Left colon (tissue), 2 donors: ENCODE measurements at places on chromosomes 4 and X. TPM values are rescaled to one million over a fixed set of nuclear protein-coding genes. Genes with fewer than 3 reads are reported as not detected.
A peak's percentile ranks its signal among the peaks of the same experiment; 100 is the strongest.

GRCh38 chrX:30733852-30734660 lies 80.8 kb downstream of the GK start:
- no peak for DNase-seq

DNA sequence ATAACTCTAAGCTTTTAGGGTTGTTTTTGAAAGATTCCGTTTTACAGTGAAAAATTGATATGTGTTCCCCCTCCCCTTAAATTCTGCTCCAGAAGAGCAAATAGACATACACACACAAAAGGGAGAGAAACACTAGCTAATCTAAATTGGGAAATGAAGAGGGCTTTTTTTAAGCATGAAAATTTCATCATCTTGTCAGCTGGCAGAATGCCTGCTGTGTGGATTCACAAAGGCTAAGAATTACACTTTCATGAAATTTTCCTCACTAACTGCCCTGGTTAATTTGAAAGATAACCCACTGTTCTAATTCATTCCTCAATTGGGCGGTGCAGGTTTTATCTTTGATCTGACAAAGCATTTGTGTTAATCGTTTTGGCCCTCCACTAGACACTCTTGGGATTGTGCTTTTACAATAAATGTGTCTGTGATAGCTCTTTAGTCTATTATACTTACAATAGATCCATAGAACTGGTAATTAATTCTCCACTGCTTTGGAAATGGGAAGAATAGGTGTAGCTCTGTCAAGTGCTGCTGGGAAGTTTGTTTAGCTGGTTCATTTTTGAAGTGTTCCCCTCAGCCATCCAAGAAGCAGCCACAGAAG lies 152.9 kb downstream of the POLA1 start:
- no peak for DNase-seq

DNA sequence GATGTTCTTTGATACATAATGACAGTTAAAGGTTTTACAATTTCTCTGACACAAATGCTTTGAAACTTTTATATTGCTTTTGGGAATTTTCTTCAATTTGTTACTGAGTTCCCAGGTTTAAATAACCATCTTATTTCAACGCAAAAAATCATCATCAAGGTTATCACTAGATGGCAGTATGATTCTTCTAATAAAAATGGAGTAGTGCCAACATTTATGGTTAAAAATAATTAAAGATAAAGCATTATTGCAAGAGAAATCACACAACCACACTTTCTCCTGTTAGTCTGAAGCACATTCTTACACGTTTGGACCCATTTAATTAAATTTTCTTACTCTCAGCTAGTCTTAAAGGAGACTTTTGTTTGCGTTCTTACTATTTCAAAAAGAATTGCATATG lies 611.3 kb upstream of the CPXCR1 start:
- no peak for DNase-seq

GRCh38 chrX:154546354-154547244 lies at the start of gene G6PD:
Gene G6PD, minus strand, starts transcription at chrX:154546846. Its CDS starts 691 bp downstream, at chrX:154546155.
- DNase-seq = peak; percentile 80

GRCh38 chr4:67234296-67234695 lies 311.0 kb downstream of the CENPC start:
- no peak for DNase-seq

DNA sequence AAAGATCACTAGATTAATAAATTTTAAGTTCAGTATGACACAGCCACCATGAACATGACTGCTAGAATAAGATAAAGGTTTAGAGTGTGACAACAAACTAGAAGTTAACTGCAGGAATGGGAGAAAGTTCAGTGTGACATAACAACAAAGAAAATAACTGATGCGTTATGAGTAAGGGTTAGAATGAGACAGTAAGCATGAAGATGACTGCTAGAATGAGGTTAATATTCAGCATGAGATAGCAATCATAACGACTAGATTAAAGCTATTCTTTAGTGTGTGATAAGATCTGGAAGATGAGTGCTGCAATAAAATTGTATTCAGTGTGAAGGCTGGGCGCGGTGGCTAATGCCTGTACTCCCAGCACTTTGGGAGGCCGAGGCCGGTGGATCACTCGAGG lies 48.4 kb upstream of the SMIM10L2A start:
- no peak for DNase-seq

- no peak for DNase-seq
Measured at GRCh38 chr4:31370866-31371465, 650.8 kb downstream of the PCDH7 start.

- DNase-seq = no peak
Measured at GRCh38 chr4:119833611-119834010, 205.0 kb upstream of the PDE5A start.

GRCh38 chr4:52358366-52358765 lies 300.7 kb downstream of the USP46 start:
- no peak for DNase-seq

GRCh38 chr4:188822698-188823097 lies 683.5 kb downstream of the TRIML1 start:
- no peak for DNase-seq

DNA sequence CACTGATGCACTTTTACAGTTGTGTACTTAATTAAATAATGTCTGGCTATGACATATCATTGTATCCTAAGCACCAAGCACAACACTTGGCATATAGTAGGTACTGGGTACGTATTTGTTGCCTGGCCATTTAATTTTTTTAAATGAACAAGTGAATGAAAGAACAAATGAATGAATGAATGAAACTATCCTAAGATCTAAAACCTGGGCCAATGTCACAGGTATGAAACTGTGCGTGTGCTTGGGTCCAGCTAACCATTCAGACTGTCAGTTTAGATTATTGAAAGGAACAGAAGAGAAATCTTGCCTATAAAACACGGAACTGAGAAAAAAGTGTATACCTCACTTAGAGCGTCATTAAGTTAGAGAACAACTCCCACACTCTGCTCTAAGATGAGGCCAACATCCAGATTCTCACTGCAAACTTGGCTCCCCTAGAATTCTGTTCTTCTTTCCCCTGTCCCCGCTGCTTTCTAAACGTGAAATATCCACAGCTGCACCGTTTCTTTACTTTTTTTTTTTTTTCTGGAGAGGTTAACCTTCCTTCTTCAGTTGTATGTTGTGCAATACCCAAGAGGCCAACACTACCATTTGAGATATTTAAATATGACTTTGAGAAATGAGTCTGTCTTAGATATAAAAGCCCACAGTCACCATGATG lies 17.3 kb upstream of the SEL1L3 start:
- no peak for DNase-seq

- no peak for DNase-seq
Measured at GRCh38 chr4:169410839-169411770, 140.3 kb upstream of the SH3RF1 start.

DNA sequence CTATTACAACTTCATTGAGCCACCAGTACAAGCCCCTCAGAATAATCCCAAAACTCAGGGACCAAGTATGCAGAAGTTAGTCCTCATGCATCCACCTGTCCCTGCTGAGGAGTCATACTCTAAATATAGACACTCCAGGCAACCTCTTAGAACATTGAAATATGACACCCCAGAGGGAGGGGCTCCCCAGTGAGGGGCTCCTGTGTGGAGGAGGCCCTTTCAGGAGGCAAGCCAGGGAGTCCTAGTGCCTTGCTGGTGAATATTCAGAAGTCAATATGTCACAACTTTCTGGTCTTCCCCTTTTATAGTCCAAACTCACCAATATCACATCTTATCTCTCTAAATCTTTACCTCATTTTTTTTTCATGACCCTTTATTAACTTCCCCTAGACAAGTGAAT lies 1.6 kb upstream of the ARMCX6 start:
- no peak for DNase-seq

- DNase-seq = peak; percentile 82
Measured at GRCh38 chr4:168831919-168832762, 177.9 kb downstream of the CBR4 start.

DNA sequence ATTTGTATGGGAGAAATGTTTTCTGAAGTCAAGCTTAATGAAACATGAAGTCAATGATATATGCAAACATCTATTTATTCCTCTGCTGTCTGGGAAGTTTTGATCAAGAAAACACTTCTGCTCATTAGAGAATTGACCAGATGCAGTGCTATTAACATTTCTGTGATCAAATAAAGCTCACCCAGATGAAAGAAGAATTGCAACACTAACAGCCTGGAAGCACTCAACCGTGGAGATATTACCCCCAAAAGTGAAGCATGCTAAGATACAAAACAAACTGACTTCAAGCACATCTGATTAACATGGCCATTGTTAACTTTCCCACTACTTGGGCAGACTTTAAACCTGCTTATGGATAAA lies 73.7 kb upstream of the GUCY1A1 start:
- DNase-seq = no peak

DNA sequence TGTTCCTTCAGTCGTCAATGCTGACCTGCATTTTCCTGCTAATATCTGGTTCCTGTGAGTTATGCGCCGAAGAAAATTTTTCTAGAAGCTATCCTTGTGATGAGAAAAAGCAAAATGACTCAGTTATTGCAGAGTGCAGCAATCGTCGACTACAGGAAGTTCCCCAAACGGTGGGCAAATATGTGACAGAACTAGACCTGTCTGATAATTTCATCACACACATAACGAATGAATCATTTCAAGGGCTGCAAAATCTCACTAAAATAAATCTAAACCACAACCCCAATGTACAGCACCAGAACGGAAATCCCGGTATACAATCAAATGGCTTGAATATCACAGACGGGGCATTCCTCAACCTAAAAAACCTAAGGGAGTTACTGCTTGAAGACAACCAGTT lies 12.6 kb downstream of the TLR8 start:
- DNase-seq = no peak

DNA sequence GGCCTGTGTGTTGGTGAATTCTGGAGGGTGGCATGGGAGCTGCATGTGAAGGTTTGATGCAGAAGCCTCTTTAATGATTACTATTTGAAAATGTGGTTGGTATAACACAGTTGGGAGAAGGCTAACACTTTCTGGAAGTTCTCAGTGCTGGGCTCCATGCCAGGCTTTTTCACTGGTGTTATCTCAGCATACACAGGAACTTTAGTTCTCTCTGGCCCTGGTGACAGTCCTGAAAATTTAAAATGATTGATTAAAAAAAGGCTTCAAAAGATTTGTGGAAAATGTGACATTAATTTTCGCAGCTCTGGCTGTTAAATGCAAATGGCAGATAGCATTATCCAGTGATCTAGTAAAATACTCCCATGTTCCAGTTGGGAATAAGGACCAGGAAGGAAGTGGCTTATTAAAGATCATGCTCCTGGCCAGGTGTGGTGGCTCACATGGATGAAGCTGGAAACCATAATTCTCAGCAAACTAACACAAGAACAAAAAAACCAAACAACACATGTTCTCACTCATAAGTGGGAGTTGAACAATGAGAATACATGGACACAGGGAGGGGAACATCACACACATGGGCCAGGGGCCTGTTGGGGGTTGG lies 36.6 kb downstream of the DIPK2B start:
- DNase-seq = peak; percentile 18

DNA sequence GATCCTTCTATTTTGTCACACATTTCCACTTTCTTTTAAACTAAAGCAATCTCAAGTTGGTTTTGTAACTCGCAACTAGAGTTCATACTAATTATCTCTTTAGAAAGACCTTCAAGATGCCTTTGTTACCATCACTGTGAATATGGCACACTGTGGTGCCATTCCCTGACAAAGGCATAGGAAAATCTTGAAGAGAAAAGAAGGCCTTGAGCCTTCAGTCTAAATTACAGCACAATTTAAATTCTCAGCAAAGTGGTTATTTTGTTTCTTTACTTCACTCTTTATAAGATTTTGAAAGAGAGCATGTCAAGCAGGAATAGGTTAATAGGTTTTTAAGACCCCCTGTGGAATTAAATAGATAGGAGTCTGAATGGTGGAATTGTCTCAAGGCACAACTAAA lies 89.0 kb upstream of the BANK1 start:
- no peak for DNase-seq

GRCh38 chr4:99136329-99136728 lies 7.8 kb downstream of the ADH4 start:
- no peak for DNase-seq

- no peak for DNase-seq
Measured at GRCh38 chr4:54558889-54559677, 98.7 kb upstream of the KIT start.

GRCh38 chr4:52038103-52038912 lies at the start of gene SGCB:
Gene SGCB, minus strand, starts transcription at chr4:52038299. Its CDS starts 40 bp downstream, at chr4:52038259.
- DNase-seq = peak; percentile 80

- DNase-seq = no peak
Measured at GRCh38 chr4:98081936-98082335, 61.3 kb downstream of the STPG2 start.

DNA sequence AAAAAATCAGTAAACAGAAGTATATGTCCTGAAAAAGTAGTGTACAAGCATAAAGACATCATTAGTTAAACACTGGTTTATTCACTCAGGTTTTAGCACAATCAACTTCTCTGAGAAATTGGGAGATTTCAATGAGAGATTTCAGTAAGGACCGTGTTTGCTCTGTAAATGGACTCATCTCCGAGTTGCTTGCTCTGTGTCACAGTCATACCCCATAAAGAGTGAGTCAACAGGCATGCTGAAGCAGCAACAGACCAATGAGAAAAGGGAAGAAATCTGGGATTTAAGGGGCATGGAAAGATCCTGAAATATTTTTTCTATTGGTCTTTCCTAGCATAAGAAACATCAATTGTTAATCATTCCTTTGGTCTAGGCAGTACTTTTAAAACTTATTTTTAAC lies 4.7 kb downstream of the GLUD2 start:
- DNase-seq = no peak

DNA sequence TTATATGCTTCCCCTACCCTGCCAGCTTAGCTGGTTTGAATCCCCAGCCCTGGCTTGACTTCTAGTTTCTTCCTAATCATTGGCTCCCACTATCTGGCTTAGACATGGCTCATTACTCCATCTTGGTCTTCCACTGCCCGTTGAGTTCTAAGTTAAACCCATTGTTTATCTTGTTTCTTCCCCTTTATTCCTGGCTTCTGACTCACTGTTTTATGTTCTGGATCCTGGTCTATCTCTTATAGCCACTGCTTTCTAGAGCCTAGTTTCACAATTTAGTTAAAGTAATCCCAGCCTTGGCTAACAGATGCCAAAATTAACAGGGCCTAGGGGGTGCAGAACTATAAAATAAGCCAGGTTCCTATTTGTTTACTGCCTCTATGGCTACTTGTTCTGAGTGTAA lies 120.9 kb downstream of the ARHGEF9 start:
- DNase-seq = no peak

GRCh38 chr4:98482847-98483806 lies 175.3 kb downstream of the TSPAN5 start:
- DNase-seq = no peak

Gene SORCS2
- 0.92 TPM for total RNA-seq

Gene XG
- not detected for total RNA-seq

Gene ANK2
- 7.4 TPM for total RNA-seq

Gene JCHAIN
- 909 TPM for total RNA-seq

Gene MTTP
- 1.6 TPM for total RNA-seq

Gene RIPPLY1
- total RNA-seq = not detected

Gene FATE1
- not detected for total RNA-seq

Gene CSAG3
- not detected for total RNA-seq

Gene ZFP42
- not detected for total RNA-seq

Gene DCAF12L1
- total RNA-seq = not detected

Gene IBSP
- total RNA-seq = not detected

Gene PSAPL1
- total RNA-seq = not detected

Gene CXCL6
- 0.55 TPM for total RNA-seq

Gene OTOP1
- not detected for total RNA-seq

Gene SMARCA1
- 2.8 TPM for total RNA-seq

Gene PASD1
- not detected for total RNA-seq

Gene USP26
- not detected for total RNA-seq
